ENCODE measurements at places on chromosomes 16 and 17. TPM values are rescaled to one million over a fixed set of nuclear protein-coding genes. Genes with fewer than 3 reads are reported as not detected.
A peak's percentile ranks its signal among the peaks of the same experiment; 100 is the strongest.

- no peak overlapping the region for H3K27ac ChIP-seq
- H3K4me1 ChIP-seq: peaks cover 9% of the 10 kb centered on the region
- no peak overlapping the region for H3K4me3 ChIP-seq
- no peak for DNase-seq
These were observed 40.8 kb downstream of the MRC2 start for GRCh38 chr17:62668091-62668804.

DNA sequence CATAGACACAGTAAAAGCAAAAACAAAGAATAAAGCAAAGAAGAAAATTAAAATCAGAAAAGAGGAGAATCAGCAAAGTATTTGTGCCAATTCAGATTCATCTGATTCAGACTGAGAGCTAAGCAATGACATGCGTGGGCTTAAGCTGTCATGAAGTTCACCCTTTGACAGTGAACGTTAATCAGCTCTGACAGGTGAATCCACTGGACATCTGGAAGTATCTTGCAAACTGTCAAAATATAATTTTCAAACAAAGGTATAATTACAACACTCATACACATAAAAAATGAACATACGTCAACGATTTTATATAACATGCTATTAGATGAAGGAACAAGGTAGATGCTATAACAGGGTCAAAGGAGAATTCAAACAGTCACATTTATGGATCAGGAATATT, 596.3 kb upstream of the SALL1 start:
- no peak overlapping the region for H3K4me3 ChIP-seq
- no peaks in the 10 kb centered on the region for H3K4me1 ChIP-seq
- H3K36me3 ChIP-seq: no peaks in the 10 kb centered on the region
- H3K27ac ChIP-seq: no peak overlapping the region
- no peaks in the 10 kb centered on the region for H3K27me3 ChIP-seq
- DNase-seq: no peak

- H3K36me3 ChIP-seq: no peaks in the 10 kb centered on the region
- DNase-seq: no peak
- no peak overlapping the region for H3K4me3 ChIP-seq
- H3K4me1 ChIP-seq: no peaks in the 10 kb centered on the region
- peaks cover 6% of the 10 kb centered on the region for H3K27me3 ChIP-seq
- no peak overlapping the region for H3K27ac ChIP-seq
These were observed 1.7 kb downstream of the CAPNS2 start for GRCh38 chr16:55568207-55568606.

DNA sequence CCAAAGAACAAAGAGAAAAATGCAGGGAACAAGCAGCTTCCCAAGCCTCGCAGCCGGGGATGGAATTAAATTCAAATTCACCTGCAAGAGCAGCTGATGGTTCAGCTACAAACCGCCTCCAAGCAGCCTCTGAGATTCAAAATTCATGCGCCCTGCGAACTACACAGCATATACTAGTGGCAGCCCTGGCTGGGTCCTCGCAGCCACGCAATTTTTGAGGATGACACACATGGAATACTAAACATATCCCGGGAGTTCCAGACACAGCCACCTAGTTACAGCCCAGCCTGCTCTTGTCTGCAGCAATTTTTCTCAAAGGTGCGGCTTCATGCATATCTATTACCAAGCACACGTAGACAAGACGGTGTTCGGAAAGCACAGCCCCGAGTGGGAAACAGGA, 35.9 kb upstream of the KIFC3 start:
- DNase-seq: no peak
- H3K4me3 ChIP-seq: no peak overlapping the region
- H3K36me3 ChIP-seq: no peaks in the 10 kb centered on the region
- no peaks in the 10 kb centered on the region for H3K27me3 ChIP-seq
- no peaks in the 10 kb centered on the region for H3K4me1 ChIP-seq

- H3K4me3 ChIP-seq: no peak overlapping the region
- peaks cover 8% of the 10 kb centered on the region for H3K36me3 ChIP-seq
- H3K27ac ChIP-seq: no peak overlapping the region
These were observed 127.1 kb downstream of the DYNLRB2 start for GRCh38 chr16:80667925-80668324.

The CTRB2 gene
- not detected for total RNA-seq

The WFIKKN2 gene
- total RNA-seq: not detected

DNA sequence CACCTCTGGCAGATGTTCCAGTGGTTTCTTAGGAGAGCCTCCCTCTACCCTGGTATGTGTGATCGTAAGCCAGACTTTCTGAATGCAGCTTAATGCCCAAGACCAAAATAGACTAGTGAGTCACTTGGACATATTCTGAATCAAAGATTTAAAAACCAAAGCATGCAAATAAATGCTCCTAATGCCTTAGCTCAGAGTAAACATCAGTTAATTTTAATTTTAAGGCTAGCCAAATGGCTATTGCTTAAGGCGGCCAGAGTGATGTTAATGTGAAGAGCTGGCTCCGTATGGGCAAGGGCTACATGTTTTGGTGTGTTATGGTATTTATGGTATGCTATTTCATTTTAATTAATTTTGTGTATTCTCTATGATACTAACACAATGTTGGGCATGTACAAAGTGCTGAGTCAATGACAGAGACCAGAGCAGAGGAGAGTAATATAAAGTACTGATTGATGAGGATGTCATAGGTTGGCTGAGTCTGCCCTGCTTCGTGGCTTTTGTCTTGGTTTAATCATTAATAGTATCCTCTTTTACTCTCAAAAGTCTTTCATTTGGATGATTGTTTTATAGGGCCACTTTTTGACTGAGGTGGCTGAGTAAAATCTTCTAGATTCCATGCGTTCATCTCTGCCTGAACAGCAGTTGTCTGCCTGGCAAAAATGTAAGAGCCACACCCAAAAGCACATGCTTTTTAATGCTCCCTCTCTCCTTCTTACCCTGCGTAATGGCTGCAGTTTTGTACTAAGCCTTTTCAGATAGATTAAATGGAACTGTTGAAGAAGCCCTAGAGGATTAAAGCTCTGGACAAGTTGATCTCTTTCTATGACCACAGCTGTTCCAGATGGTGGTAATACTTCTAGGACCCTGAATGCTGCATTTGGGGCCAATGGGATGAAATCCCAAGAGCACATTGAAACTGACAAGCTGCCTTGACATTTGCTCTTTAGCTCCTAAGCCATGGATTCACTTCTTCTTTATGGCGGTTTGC, 59.6 kb downstream of the MAP2K6 start:
- H3K27ac ChIP-seq: no peak overlapping the region
- no peaks in the 10 kb centered on the region for H3K27me3 ChIP-seq
- H3K4me3 ChIP-seq: no peak overlapping the region
- H3K4me1 ChIP-seq: peaks cover 20% of the 10 kb centered on the region
- DNase-seq: no peak

- no peaks in the 10 kb centered on the region for H3K36me3 ChIP-seq
- no peak overlapping the region for H3K4me3 ChIP-seq
- H3K4me1 ChIP-seq: no peaks in the 10 kb centered on the region
- DNase-seq: no peak
- no peak overlapping the region for H3K27ac ChIP-seq
- peaks cover 3% of the 10 kb centered on the region for H3K27me3 ChIP-seq
These were observed 151.4 kb upstream of the HS3ST3A1 start for GRCh38 chr17:13753154-13753553.

The SLC12A3 gene
- total RNA-seq: 0.04 TPM

The CLEC18B gene
- total RNA-seq: 0.36 TPM

The DBNDD1 gene
- 0.82 TPM for total RNA-seq

The GPRC5B gene
- 0.30 TPM for total RNA-seq

DNA sequence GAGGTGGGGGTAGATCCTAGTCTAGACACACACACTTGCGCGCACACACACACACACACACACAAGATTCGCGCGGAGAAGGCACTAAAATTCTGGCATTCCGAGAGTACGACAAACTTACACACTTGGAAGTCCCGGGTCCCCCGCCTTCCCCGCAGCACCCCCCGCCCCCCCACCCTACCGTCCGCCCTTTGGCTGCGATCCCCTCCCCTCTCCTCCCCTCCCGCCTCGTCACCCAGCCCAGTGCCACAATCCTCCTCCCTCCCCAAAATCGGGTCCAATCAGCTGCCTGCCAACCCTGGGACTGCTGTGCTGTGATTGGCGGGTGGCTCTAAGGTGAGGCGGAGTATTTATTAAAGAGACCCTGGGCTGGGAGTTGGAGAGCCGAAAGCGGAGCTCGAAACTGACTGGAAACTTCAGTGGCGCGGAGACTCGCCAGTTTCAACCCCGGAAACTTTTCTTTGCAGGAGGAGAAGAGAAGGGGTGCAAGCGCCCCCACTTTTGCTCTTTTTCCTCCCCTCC, at the start of gene SOX9:
Gene SOX9, plus strand, starts transcription at position 379 of the 522 bp plus-strand sequence. CDS start 372 bp downstream, outside the sequence.
- H3K27ac ChIP-seq: no peak within 1 kb of the TSS
- H3K27me3 ChIP-seq: peaks cover 92% of the 10 kb centered on the region
- peaks cover 3% of the 10 kb centered on the region for H3K36me3 ChIP-seq
- no peak within 1 kb of the TSS for H3K4me3 ChIP-seq
- peaks cover 9% of the 10 kb centered on the region for H3K4me1 ChIP-seq

DNA sequence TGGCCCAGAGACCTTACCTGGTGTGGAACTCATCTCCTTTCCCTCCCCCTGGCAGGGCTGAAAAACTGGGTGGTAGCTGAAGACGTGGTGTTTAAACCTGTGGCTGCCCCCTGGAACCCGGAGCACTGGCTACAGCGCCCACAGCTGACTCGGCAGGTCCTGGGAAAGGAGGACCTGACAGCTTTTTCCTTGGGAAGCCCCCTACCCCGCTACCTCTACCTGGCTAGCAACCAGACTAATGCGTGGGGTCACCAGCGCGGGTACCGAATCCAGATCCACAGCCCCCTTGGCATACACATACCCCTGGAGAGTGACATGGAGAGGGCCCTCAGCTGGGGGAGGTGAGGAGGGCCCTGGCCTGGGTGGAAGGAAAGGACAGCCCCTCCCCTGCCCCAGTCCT, 2.0 kb upstream of the AOC3 start:
- no peak for DNase-seq
- H3K27me3 ChIP-seq: no peaks in the 10 kb centered on the region
- H3K4me3 ChIP-seq: no peak overlapping the region
- H3K27ac ChIP-seq: no peak overlapping the region

The OTOP2 gene
- total RNA-seq: not detected

The UBE2O gene
- total RNA-seq: 37.7 TPM

The IGF2BP1 gene
- total RNA-seq: 1.3 TPM

- no peak overlapping the region for H3K27ac ChIP-seq
- no peaks in the 10 kb centered on the region for H3K36me3 ChIP-seq
- no peak for DNase-seq
- no peak overlapping the region for H3K4me3 ChIP-seq
- H3K27me3 ChIP-seq: no peaks in the 10 kb centered on the region
These were observed 125.5 kb upstream of the KCNJ16 start for GRCh38 chr17:69949496-69949895.

The SGSM2 gene
- 35.7 TPM for total RNA-seq

DNA sequence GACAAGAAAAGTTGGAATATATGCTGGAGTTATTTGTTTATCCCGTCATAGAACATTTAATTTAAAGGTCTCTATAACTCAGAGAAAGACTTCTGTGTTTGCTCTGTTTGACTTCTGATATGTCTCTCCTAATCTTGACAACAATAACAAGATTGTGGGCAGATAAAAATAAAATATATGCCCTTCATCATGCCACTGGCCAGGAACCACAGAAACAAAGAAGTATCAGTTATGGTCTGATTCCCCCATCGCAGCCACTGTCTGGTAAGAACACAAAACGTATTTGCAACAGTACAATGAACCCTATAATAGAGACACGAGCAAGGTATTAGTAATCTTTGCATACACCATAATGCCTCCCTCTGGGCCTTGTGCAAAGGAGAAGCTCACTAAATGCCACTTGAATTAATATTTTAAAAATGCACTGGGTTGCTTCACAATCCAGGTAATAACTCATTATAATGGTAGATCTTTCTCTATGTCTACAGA, 1498.3 kb downstream of the CDH11 start:
- H3K4me3 ChIP-seq: no peak overlapping the region
- H3K36me3 ChIP-seq: no peaks in the 10 kb centered on the region
- DNase-seq: no peak
- H3K27me3 ChIP-seq: no peaks in the 10 kb centered on the region

DNA sequence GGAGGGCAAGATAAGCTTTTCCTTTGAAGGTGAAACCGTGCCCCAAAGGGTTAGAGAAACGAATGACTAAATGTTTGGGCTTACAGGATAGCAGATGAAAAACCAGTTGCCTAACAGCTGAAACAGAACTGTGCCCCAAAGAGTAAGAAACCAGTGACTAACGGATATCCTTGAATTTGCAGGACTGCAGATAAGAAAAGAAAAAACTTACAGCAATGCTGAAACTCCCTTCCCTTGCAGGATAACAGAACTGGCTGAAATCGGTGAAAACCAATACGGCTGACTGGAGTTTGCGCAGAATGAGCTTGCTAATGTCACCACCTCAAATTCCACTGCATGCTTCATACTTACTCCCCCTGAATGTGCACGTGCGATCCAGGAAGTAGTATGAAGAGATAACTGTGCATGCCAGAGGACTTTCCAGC, 175.2 kb upstream of the NLRP1 start:
- no peak overlapping the region for H3K27ac ChIP-seq
- no peak overlapping the region for H3K4me3 ChIP-seq
- no peak for DNase-seq
- H3K4me1 ChIP-seq: no peaks in the 10 kb centered on the region
- no peaks in the 10 kb centered on the region for H3K36me3 ChIP-seq
- peaks cover 43% of the 10 kb centered on the region for H3K27me3 ChIP-seq

DNA sequence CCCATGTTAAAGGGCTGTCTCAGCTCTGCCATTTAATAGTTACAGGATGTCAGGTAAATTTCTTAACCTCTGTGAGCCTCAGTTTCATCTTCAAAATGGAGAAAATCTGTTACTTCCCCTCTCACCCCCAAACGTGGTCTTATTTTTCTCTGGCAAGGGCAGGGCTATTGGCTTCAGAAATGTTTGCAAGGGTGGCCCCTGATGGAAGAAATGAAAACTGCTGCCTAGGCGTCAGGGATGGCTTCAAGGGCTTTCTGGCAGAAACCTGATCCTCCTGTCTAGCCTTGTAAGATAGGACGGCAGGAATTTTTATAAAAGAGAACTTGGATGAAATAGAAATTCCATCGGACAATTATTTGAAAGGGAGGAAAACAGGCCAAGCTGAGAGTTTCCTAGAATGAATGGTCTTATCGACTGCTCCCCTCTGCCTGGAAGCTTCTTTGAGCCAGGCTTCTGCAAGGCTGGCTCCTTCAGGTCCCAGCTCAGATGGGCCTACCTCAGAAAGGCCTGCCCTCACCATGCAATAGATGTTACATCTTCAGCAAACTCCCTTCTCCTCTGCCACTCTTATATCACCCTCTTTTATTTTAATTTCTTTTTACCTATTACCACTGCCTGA, 43.0 kb upstream of the TANGO6 start:
- no peak overlapping the region for H3K27ac ChIP-seq
- H3K36me3 ChIP-seq: no peaks in the 10 kb centered on the region
- no peaks in the 10 kb centered on the region for H3K4me1 ChIP-seq
- H3K4me3 ChIP-seq: no peak overlapping the region
- H3K27me3 ChIP-seq: no peaks in the 10 kb centered on the region
- peak; percentile 32 for DNase-seq

- peaks cover 38% of the 10 kb centered on the region for H3K4me1 ChIP-seq
- H3K27me3 ChIP-seq: no peaks in the 10 kb centered on the region
- no peak overlapping the region for H3K4me3 ChIP-seq
- no peak for DNase-seq
These were observed 25.5 kb downstream of the ACSF3 start for GRCh38 chr16:89119166-89119621.

Measured in activated naive CD8-positive, alpha-beta T cell treated with anti-CD3 and anti-CD28 coated beads for 36 hours (primary cell).